Muscle of back (tissue), 13 donors: ENCODE measurements at places on chromosomes 6 and 20. TPM values are rescaled to one million over a fixed set of nuclear protein-coding genes. Genes with fewer than 3 reads are reported as not detected.

RIPOR3 gene
- 10.3 TPM for polyA plus RNA-seq

DNA sequence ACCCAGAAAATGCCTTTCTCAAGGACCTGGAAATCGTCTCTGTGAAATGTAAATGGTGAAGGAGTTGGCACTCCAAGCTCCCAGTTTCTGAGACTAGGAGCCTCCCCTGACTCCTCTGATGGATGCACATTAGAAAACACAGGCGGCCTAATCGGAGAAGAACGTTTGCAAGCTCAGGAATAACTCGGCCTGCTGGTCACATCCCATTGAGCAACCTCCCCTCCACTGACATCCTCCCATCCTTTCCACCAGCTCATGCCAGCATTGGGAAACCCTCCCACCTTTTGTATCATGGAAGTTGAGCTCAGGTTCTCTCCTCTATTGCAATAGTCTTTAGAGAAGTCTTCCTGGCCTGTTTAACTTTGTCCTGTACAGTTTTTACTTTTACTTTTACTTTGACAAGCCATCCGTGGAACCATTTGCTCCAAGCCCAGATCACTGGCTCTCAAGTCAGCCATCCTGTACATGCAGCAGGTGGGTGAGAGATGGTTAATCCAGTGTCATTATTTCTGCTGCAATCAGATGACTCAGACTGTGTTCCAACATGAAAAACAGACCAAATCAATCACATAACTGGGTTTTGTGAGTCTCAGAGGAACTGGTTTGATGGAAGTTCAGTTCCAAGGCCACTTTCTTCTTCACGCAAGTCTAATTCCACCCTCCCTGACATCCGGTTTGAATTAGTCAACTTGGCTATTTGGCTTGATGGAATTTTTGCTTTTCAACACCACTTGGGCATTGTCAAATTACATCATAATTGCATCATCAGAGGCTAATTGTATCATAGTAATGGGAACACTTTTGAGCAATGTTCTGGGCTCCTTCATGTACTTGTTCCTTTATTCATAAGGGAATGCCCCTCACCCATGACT lies 619.4 kb upstream of the CDH4 start:
- DNase-seq = no peak

DNA sequence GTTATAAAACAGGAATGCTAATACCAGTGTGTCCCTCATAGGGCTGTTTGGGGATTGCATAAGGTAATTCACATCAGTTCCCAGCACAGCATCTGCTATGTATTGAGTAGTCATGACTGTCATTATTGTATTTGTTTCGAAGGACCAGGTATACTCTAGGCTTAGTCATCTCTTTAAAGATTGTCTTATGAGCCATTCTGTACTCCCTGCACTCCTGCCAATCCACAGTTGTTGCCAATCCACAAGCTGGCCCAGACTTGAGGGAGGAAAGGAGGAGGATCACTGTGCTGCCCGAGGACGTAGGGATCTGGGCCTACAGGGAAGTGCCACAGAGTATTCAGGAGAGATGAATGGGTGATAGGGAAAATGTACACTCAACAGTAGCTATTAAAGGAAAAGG lies 113.0 kb upstream of the TIAM2 start:
- no peak for DNase-seq

DNA sequence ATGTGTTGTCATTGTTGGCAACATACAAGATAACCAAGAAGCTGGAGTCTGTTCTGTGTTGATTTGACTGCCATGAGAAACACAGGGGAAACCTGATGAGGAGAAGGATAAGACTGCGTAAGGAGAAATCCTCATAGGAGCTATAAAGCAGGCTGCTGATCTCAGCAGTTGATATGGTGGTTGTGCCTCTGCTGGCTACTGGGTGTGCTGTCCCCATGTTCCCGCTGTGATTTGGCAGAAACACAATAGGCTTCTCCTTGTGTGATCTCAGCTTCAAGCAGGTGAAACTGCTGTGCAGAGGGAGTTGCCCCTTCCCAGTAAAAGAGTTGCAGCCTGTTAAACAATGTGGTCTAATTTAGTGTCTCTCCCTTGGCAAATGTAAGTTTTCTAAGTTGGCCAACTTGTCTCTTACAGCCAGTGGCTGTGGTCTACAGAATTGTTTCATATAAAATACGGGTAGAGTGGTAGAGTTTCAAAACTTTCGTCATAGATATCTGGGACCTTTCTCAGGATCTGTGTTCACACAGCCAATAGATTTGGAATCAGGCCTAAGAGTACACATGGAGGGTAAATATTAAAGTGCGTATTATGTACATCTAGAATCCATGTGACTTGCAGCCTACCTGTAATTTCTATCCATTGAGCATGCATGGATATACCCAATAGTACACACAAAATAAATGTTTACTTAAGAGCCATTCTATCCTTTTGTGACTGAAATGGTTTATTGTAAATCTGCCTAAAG lies 78.4 kb downstream of the RNF144B start:
- DNase-seq = no peak

GRCh38 chr6:101403216-101403945 lies 9.9 kb downstream of the GRIK2 start:
- DNase-seq = no peak

GRCh38 chr6:128526152-128526914 lies 5.9 kb upstream of the PTPRK start:
- DNase-seq = no peak

GRCh38 chr6:167898673-167899311 lies 72.1 kb downstream of the AFDN start:
- peak; percentile 41 for DNase-seq

ROMO1 gene
- 90.5 TPM for polyA plus RNA-seq

BHLHE23 gene
- not detected for polyA plus RNA-seq

PRR18 gene
- 0.65 TPM for polyA plus RNA-seq

- DNase-seq = no peak
Measured at GRCh38 chr6:26575494-26575939, 21.2 kb upstream of the ABT1 start.

SPATS1 gene
- polyA plus RNA-seq = not detected

TEAD3 gene
- polyA plus RNA-seq = 54.7 TPM

AGPAT4 gene
- polyA plus RNA-seq = 11.9 TPM

HAO1 gene
- polyA plus RNA-seq = not detected

DNA sequence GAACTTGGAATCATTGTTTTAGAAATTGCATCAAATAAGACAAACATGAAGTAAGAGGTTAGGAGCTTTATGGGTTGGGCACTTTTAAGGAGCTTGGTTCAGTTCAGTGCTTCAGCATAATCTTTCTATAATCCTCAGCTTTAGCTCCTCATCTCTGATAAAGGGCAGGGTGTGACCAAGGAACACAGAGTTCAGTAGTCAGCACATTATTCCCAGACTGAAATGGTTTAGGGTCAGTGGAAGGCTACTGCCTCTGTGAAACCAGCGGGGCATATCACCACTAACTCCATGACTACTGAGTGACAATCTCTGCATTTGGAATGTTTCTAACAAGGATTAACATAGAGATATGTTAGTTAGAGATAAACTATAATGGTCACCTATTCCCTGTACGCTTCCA lies 36.9 kb downstream of the CRYBG1 start:
- DNase-seq = no peak

- no peak for DNase-seq
Measured at GRCh38 chr6:5050009-5050408, 35.1 kb upstream of the PPP1R3G start.

- no peak for DNase-seq
Measured at GRCh38 chr6:125077453-125077852, 76.1 kb upstream of the TPD52L1 start.

- no peak for DNase-seq
Measured at GRCh38 chr6:113694278-113695077, 162.7 kb upstream of the MARCKS start.

NCOA7 gene
- polyA plus RNA-seq = 6.7 TPM

DNA sequence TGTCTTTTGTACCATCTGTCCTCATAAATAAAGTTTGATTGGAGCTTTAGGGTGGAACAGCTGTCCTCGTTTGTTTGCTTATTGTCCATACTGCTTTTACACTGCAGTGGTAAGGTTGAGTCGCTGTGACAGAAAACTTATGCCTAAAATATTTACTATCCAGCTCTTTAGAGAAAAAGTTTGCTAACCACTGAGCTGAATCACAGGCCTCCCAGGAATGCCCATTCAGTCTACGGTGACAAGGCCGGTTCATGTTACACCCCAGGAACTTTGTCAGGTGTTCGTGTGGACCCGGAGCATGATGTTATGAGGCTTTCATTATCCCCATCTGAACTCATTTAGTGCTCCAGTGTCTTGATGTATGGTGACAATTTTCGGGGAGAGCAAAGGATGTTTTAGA lies 401.1 kb downstream of the SAMD5 start:
- DNase-seq = no peak

DNA sequence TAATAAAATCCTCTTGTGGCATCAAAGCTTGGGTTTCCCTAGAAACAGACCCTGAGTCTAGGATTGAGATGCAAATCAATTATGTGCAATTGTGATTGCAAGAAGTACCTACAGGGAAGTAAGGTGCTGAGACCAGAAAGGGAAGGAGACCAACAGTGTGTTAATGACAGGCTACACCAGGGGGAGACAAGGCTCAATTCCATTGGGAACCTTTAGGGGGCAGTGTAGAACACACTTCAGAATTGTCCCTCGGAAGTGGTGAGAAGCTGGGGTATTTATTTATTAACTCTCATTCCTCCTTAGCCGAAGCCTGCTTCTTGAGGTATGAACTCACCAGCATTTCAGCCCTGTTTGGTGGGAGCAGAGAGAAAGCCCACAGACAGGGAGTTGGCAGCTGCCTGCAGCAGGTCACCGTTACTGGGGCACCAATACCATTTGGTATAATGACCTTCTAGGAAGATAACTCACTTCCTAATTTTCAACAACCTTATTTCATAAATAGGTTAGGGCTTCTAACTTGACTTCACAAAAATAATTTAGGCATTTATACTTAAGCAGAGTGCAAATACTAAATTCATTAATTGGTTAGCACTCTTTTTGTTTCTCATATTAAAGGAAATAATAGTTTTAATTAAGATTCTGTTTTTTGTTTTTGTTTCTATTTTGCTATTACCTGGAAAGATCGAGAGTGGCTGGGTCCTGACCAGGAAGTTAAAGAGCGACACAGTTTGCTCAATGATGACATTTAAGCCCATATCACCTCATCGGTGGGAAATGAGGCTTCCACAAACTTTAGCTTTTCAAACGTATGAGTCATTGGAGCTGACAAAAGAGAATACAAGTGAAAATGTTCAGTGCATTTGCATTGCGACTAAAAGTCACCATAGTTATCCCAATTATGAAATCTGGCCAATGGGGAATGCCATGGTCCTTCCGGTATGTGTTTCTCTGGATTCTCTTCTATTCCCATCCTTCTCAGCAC lies 94.8 kb downstream of the BTBD3 start:
- peak; percentile 13 for DNase-seq
